ENCODE measurements at places on chromosomes 11 and 22.
A peak's percentile ranks its signal among the peaks of the same experiment; 100 is the strongest.

DNA sequence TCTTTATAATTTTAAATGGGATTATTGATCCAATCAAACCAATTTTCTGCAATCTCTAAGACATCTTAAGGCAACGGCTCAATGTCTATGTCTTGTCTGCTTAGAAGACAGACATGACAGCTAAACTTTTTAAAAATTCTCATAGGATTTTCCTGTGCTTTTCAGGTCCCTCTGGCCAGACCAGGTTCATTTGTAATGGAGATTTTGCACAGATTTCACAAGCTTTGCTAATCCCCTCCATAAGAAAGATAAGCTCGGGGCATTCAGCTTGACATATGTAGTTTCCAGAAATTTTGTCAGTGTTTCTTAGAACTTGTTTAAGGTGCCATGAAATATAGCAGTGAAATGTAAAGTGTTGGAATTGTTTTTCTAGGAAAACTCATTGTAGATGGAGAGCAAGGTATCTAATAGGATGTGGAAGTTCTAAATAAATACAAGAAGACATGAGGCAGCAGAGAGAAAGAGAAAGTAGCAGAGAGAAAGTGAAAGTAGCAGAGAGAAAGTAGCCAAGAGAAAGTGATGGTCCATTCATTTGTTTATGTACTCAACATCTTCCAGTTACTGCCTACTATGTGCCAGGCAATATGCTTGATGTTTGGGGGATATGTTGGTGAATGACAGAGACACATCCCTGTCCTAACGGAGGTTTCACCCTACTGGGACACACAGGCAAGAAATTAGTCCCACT is 219.1 kb upstream of the ARHGAP42 start:
- DNase-seq: no peak

- no peak for DNase-seq
These were observed 11.9 kb upstream of the WT1 start for GRCh38 chr11:32447252-32447651.

- DNase-seq: no peak
These were observed 4.6 kb upstream of the POLR3H start for GRCh38 chr22:41548830-41549211.

GRCh38 chr11:102047305-102047924 is at the start of gene CFAP300:
CFAP300 (plus strand) TSS chr11:102047437; CDS start chr11:102047471, 34 bp downstream.
- peak; percentile 90 for DNase-seq

- no peak for DNase-seq
These were observed 63.0 kb downstream of the GALNT18 start for GRCh38 chr11:11558826-11559225.

GRCh38 chr11:69490516-69490915 is 9.1 kb downstream of the LINC01488 start:
- DNase-seq: no peak

DNA sequence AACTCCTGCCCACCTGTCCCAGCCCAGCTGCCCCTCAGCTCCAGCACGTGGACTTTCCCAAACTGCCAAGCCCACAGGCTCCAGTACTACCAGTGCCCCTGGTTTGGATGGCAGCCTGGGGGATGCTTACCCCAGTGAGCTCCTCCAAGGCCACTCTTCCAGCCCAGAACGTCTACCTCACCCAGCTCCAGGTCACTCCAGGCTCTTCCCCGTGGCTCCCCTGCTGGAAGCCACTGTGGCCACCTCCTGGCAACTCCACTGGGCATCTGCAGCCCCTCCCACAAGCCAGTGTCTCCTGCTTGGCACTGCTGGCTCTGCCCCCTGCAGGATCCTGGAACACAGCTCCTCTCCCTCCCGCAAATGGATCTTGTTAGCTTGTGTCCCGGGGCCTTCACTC is 29.3 kb downstream of the LMO1 start:
- no peak for DNase-seq

DNA sequence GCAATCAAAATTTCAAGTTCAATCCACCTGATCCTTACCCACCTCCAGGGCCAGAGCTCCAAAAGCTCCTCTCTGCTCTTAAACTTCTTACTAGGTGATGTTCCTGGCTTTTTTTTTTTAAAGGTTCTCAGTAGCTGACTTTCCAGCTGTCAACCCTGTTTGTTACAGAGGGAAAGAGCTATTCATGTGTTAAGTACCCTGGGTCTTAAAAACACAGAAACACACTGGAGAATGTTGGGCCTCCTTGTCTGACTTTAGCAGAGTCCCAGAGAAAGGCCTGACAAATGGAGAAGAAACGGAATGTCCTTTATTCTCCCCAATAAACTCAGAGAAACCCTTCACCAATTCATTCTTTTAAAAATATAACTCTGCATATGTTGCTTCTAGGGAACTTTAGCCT is 3.2 kb downstream of the LRRC4C start:
- no peak for DNase-seq

DNA sequence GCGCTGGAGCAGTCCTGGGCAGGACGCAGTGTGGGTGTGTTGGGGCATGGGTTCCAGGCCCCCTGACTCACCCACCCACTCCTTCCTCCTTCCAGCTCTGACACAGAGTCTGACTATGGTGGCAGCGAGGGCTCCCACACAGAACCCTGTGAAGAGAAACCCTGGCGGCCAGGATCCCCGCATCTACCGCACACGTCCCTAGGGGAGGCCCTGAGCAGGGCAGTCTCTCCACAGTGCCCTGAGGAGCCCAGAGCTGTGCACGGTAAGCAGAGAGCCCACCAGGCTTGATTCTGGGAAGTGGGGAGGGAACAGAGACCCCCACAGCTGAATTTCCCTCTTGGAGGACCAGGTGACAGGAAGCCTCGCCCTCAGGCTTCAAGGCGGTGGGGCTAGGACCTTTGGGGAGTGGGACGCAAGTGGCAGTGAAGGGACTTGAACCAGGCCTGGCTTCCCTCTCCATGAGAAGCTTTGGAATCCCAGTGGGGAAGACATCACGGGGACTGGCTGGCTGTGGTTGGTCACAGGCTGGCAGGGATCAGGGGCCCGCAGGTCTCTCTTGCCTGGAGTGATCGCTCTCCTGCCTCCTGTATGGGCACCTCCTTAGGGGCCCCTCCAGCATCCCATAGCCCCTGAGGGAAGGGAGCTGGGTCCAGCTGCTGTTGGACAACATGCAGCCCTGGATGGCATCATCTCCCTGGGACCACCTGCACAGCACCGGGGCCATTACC is 96.4 kb upstream of the PARVA start:
- DNase-seq: no peak

DNA sequence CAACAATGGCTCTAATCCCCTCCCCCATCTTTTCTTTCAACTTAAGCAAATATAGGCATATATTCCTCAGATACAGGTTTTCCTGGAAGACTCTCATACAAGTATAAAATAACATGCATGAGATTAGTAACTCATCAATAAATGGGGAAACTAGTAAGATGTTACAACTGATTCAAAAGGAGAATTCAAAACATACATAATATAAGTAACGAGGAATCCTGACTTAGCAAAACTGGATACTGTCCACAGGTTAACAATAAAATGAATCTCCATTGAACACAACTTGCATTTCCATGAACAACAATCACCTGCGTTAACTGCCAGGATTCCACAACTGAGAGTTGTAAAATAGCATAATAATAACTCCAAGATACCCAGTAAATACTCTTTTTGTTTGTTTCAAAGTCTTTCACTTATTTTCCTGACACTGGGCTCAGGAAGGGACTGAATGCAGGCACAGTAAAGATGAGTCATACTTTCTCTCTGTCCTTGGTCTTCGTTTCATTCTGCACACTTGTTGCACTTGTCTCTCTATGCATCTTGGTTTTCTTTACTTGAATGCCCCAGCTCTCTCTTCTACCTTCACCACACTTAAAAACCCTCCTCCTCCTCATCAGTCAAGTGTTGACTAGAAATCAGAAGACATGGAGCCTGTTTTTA is 8.1 kb downstream of the APIP start:
- no peak for DNase-seq

GRCh38 chr11:13577881-13578280 is 82.1 kb upstream of the PTH start:
- DNase-seq: no peak

- no peak for DNase-seq
These were observed 134.3 kb upstream of the LDLRAD3 start for GRCh38 chr11:35809561-35809960.

- no peak for DNase-seq
These were observed 14.8 kb downstream of the CCND1 start for GRCh38 chr11:69655479-69656428.

DNA sequence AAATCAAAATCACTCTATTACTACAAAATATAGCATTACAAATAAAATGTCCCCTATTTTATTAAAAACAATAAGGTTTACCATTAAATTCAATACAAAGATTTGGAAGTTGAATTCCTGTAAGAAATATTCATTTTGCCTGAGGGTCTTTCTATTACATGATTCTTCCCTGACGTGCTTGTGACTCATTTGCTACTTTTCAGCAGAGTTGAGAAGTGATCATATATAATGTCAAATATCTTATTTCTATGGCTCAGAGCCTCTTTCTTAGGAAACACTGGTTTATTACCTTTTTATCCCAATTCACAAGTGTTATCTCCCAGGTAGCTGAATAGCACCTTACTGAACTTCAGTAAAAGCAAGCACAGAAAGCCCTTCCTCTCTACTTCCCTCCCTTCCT is 65.2 kb upstream of the CNTN5 start:
- no peak for DNase-seq

DNA sequence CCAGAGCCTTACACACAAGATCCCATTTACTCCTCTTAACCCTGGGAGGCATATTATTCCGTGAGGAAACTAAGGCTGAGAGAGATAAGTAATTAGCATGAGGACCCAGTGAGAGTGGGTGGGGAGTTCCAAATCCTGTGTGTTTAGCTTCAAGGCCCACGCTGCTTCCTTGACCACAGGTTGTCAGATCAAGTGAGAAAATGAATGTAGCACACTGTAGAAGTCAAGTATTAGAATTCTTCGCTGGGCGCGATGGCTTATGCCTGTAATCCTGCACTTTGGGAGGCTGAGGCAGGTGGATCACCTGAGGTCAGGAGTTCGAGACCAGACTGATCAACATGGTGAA is 3.8 kb downstream of the CYB561A3 start:
- DNase-seq: no peak

DNA sequence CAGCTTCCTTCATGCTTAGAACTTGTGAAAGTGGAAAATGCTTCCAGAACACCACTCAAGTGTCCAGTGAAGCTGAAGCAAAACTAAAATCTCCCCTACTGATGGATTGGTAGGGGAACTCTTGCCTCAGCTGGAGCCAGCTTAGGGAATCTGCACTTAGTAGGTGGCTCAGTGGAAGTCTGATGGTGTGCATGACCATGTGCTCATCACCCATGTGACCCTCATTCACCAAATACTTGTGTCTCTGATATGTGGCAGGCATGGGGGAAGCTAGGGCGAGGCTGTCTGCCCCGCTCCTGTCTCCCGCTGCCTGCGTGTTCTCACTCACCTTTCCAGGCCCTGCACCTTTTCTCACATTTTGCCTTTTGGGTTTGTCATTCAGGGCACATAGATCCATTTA is 7.2 kb downstream of the TEAD1 start:
- no peak for DNase-seq

DNA sequence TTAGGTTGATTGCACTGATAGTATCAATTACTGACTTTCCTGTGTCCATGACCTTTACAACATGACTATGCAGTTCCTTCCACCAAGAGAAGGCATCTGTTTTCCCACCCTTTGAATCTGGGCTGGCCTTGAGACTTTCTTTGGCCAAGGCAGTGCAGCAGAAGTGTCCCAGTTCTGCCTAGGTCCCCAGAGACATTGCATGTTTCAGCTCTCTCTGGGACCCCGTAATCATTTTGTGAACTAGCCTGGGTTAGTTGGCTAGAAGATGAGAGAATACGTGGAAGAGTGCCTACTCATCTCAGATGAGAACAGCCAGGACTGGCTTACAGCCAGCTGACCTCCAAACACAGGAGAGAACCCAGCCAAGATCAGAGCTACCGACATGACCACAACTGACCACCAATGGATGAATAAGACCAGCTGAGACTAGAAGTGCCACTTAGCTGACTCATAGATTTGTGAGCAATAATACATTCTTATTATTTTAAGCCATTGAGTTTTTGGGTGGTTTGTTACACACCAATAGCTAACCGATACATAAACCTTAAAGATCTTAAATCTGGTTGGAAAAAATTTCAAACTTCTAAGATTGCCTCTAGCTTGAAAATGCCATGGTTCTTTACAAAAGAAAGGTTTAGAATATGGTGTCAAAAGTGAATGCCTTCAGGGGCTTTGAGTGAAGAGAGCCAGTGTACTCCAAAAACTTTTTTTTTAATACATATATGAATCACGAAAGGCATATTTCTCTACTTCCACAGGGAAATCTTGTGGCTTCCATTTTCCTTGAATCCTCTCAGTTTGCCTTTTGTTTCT is 145.2 kb downstream of the FBXO7 start:
- DNase-seq: no peak

DNA sequence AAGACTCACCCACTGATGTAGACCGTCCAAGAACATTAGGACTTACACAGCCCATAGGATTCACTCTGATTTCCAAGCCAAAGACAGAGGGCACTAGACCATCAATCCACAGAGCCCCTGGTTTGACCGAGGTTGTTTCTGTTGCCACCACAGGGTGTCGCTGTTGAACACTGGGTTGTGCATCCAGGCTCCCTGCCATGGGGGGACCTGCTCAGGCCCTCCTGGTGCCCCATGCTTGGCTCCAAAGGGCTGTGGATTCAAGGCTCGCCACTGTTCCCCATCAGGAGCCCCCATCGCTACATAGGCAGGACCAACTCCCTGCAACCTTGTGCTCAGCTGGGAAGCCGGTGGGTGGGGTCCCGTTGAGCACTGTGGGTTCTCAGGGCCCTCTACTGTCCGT is 128.0 kb upstream of the ANO1 start:
- DNase-seq: no peak

DNA sequence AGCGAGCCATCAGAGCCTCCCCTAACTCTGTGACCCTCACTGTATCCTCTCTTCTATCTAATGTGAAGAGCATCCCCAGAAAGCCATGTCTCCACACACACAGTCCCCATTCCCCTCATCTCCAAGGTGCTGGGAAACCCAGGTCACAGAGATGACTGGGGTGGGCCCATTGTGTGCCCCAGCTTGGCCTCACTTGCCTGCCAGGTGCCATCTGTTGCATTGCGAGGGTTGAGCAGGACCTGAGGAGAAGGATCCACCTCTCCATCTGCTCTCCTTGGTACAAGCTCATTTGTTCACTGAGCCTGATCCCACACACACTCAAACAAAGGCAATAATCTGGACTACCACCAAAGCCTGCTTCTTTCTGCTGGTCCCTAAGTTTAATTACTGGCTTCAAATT is 118.8 kb downstream of the SPATA19 start:
- peak; percentile 59 for DNase-seq

GRCh38 chr11:73950869-73951710 is at the start of gene DNAJB13:
DNAJB13 (plus strand) TSS chr11:73951026; CDS start chr11:73951070, 44 bp downstream.
- DNase-seq: no peak

DNA sequence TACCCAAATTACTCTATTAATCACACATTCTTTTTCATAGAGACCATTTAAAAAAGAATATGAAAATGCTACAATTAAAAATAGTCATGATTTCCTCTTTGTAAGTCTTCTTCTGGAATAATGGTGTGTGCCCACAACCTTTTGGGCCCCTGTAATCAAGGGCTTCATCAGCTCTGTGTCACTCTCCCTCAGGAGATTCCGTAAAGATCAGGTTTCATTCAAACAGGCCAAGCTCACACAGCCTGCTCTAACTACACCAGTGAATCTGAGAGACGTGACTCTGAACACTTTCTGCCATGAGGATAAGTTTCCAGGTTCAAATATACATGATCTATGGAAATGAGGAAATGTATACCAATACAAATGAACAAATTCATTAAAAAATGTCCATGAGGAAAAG is 9.5 kb downstream of the DRICH1 start:
- DNase-seq: no peak
